Skin of body (tissue), 3 donors: ENCODE measurements at places on chromosomes 6 and 20. TPM values are rescaled to one million over a fixed set of nuclear protein-coding genes. Genes with fewer than 3 reads are reported as not detected.
A peak's percentile ranks its signal among the peaks of the same experiment; 100 is the strongest.

Gene CST7
- 9.4 TPM for total RNA-seq

GRCh38 chr20:43837856-43838702, 76.6 kb upstream of the TOX2 start:
- no peak for DNase-seq

- no peak for DNase-seq
These were observed 21.9 kb upstream of the CD2AP start for GRCh38 chr6:47455533-47456209.

- no peak for DNase-seq
These were observed 28.1 kb upstream of the MRGBP start for GRCh38 chr20:62768234-62768546.

- no peak for DNase-seq
These were observed 129.0 kb downstream of the CFAP61 start for GRCh38 chr20:20181322-20181721.

GRCh38 chr6:118509009-118509617, 39.0 kb upstream of the PLN start:
- no peak for DNase-seq

GRCh38 chr6:130132286-130132701, 90.5 kb downstream of the SAMD3 start:
- no peak for DNase-seq

Gene PNPLA1
- total RNA-seq, result 4.2 TPM

- no peak for DNase-seq
These were observed 782 bp downstream of the TRMT11 start for GRCh38 chr6:125987026-125987617.

DNA sequence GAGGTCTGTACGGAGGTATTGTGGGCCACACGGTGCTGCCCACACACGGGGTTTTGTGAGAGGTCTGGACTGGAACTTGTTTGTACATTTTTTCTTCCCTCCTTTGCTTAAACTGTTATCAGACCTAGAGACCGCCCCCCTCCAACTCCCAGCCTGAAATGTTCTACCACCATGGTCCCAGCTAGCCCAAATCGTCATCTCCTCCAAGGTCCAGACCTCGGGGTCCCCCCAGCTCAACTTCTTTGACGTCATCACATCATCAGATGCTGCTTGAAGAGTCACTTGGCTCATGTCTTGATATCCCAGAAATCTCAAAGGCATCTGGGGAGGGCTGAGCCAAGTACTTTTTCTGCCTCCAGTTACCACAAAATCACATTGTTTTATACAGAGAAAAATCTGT, 2.8 kb upstream of the CCDC170 start:
- DNase-seq, result no peak

Gene NECAB3
- 20.5 TPM for total RNA-seq

DNA sequence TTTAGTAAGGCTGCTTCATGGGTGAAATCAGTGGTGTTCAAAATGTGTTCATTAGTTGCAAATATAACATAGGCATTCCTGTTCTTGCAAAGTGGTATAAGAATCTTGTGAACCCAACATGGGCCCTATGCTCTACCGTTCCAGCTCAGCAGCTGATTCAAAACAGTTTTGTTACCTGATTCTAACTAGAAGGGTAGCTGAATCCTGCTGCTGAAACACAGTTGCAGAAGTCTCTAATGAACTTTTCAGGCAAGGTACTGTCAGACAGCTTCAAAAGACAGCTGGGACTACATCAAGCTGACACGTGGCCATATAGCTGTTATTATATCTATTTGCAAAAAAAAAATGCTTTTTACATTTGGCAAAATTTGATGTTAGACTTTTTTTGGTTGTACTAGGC, 22.7 kb downstream of the THEMIS start:
- DNase-seq, result no peak

- no peak for DNase-seq
These were observed 35.4 kb downstream of the MDFI start for GRCh38 chr6:41673704-41674000.

DNA sequence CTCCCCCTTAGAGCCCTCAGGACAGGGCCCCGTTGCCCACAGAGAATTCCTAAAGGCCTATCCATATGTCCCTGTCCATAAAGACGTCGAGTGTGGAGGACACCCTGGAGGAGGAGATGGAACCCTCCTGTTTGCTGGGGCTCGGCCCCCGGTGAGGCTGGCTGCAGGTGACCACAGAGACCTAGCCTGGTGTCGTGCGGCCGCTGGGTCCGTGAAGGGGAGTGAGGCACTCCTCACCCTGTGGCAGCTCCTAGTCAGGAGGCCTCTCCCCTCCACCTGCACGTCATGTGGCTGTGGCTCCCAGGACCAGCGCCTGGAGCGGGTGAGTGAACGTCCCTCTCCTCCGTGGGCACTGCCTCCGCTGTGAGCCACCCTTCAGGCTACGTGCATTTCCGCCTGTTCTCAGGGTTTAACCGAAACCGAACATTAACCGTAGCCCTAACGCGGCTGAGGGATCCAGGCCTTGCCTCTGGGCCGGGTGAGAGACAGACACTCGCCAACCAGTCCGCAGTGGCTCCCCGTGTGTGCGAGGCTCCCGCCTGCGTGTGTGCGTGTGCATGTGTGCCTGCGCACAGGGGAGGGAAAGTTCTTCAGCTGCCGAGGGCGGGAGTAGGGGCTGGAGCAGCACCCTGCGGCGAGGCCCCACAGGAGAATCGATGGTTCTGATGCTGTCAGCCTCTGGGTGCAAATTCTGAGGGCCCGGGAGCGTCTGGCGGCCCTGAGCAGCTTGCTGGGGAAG, 5.9 kb upstream of the TCEA2 start:
- no peak for DNase-seq

DNA sequence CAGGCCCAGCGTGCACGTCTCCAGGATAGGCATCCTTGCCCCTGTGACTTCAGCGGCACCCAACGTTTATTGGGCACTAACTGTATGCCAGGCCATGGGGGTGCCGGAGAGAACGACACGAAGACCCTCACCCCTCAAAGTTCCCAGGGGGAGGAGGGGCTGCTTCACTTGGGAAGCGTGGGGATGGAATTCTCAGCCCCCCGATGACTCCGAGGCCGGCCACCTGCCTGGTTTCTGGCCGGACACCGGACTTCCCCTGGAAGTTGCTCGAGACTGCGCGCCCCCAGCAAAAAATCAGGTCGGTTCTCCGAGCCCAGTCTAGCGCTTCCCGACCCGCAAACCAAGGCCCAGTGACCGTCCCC, 275 bp upstream of the MAVS start:
- DNase-seq, result no peak

GRCh38 chr6:11969092-11969491, 43.0 kb upstream of the HIVEP1 start:
- DNase-seq, result no peak

Gene KCNK15
- 0.59 TPM for total RNA-seq

- DNase-seq, result no peak
These were observed 7.4 kb downstream of the TINAG start for GRCh38 chr6:54315656-54316055.

GRCh38 chr6:31113861-31114540, 599 bp upstream of the PSORS1C1 start:
- peak; percentile 50 for DNase-seq

- no peak for DNase-seq
These were observed 71.1 kb downstream of the STMND1 start for GRCh38 chr6:17172836-17173470.

Gene ADGRG6
- 43.5 TPM for total RNA-seq

Gene HLA-A
- total RNA-seq, result 96.6 TPM

- no peak for DNase-seq
These were observed 208.0 kb upstream of the SASH1 start for GRCh38 chr6:148134592-148134991.
